GM12865 (cell line): ENCODE measurements at places on chromosomes 2 and 18.
A peak's percentile ranks its signal among the peaks of the same experiment; 100 is the strongest.

DNA sequence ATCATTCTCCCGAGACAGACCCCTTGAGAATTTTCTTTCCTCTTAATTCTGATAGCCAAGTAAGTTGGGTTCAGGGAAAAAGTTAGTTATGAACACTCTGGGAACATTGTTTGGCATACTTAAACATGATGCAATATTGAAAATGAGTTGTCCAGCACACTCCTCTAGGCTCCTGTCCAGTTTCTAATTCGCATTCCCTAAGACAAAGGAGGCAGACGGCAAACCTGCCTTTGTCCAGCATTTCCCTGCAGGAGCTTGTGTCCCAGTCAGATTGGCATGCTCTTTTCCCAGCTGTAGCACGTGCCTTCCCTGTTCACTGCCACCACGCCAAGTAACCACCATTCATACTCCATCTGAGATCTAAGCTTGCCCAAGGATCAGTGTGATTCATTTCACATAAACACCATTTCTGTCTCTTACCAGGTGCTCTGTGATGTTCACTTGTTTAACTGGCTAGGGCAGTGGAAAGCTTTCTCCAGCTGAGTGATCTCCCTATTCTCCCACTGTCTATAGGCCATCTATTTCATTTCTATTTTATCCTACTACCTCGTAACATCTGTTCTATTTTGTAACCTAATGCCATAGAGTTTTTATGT is 150.0 kb upstream of the EPB41L3 start:
- no peak for DNase-seq

- no peak for DNase-seq
Measured at GRCh38 chr2:152578573-152578972, 138.7 kb downstream of the PRPF40A start.

DNA sequence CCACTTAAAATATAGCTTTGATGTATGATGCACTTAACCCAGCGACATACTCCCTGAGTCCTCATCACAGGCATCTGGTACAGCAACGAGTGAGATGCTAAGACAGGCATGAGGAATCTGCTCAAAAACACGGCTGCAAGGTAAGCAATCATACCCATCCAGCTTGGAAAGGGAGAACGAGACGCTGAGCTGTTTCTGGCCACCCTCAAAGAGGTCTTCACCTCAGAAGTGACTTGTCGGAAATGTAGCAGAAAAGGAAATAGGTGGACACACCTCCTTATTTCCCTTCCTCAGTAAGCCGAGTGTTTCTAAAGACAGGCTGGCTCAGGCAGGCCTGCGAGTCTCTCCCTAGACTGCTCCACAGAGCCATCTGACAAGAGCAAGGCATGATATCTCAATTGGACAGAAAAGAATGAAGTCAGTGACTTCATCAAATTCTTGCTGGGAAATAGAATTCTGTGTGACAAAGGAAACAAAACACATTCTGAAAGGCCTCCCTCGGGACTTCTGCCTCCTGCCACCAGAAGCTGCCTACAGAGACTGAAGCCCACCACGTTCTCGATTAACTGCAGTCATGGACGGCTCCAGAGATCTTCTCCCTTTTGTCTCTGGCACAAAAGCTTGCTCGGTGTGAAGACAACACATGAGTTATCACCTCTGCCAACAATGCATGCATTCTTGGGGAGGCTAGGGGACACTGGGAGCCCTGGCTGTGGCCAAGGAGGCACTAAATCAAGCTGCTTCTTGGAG is 84.3 kb downstream of the UXS1 start:
- DNase-seq = no peak

DNA sequence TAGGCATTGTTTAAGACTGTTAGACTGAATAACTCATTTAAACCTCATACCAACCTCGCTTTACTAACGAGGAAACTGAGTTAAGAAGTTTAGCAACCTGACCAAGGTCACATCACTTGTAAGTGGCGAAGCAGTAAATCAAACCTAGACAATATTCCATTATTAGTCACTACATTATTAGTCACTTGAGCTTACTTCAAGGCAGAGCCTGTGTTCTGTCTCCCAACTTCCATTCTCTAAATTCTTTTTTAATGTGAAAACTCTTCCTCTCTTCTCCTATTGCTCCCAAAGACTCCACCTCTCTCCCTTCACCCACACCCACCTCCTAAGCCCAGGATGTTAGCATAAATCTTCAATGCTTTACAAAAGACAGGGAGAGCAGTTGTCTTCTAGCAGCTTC is 156.5 kb downstream of the ARL6IP6 start:
- no peak for DNase-seq

- DNase-seq = no peak
Measured at GRCh38 chr18:9829397-9829712, 56.4 kb upstream of the TXNDC2 start.

DNA sequence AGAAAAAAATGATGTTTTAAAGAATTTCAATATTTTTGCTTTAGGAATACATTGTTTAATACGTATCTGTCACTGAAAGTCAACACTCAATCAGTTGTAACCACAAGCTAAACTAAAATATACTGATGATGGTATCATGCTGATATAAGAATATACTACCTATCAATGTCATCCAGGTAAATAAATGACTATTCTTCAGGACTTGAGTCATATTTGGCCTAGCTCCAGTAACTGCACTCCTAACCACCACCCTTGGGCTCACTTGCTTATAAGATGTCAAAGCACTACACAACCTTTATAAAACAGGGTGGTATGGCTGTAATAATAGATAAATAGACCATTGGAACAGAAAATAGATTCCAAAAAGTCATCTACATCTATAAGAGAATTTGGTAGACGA is 48.8 kb downstream of the RND3 start:
- DNase-seq = no peak

GRCh38 chr2:4073026-4073569 is 369.7 kb downstream of the DCDC2C start:
- DNase-seq = no peak

GRCh38 chr18:48052842-48053241 is 122.4 kb upstream of the SMAD2 start:
- no peak for DNase-seq

GRCh38 chr18:12658426-12659138 is 675 bp upstream of the SPIRE1 start:
- peak; percentile 37 for DNase-seq

DNA sequence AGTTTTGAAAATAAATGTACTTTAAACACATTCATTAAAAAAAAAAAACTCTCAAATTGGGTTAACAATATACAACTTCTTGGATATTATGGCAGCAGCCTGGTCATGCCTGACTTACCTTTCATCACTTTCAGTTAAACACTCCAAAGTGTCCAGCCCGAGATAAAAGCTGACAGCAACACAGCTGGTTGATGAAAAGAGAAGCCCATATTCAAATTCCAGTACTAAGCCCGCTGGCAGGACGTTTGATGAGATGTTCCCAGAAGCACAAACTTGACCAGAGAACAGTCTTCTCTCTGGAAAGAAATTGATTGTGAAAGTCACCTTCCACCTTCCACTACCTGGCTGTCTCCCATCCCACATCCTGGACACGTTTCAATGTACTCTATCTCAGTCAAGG is 586.3 kb downstream of the TDRD15 start:
- DNase-seq = no peak

DNA sequence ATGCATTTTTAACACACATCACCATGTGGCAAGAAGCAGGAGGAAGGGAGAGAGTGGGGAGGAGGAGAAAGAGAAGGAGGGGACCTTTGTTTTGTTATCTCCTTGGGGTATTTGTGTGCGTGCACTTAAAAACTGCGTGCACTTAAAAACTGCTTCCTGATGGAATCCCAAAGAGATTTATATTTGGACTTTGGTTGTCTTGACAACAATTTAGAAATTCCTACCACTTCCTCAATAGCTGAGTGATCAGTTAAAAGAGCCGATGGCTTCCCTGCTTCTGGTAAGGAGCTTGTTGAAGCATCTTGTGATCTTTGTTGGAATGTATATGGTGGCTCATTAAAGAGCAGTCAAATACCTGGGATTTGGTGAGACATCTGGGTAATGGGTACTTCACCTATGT is 4.5 kb downstream of the RAB31 start:
- no peak for DNase-seq

- DNase-seq = no peak
Measured at GRCh38 chr2:238135601-238136150, 2.8 kb upstream of the KLHL30 start.

DNA sequence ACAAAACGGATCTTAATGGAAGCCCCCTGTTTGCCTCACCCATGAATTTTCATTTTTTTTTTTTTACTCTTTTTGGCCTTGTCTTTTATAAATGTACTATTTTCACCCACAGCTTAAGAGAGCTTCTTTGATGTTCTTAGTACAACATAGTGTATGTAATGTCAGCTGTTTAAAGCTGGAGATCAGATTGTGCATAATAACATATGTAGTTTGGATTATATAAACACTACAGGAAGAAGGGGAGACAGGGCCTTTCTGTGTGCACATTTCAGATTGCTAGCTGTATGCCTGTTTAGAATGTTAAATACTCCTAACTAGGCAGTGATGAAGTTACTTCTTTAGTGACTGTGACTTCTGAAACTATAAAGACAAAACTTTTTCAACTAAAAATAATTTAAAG is 2.1 kb upstream of the TANC1 start:
- DNase-seq = no peak

GRCh38 chr2:113064898-113065297 is 2.9 kb upstream of the IL1F10 start:
- no peak for DNase-seq

GRCh38 chr2:100291152-100291970 is 30.9 kb downstream of the LONRF2 start:
- peak; percentile 7 for DNase-seq

DNA sequence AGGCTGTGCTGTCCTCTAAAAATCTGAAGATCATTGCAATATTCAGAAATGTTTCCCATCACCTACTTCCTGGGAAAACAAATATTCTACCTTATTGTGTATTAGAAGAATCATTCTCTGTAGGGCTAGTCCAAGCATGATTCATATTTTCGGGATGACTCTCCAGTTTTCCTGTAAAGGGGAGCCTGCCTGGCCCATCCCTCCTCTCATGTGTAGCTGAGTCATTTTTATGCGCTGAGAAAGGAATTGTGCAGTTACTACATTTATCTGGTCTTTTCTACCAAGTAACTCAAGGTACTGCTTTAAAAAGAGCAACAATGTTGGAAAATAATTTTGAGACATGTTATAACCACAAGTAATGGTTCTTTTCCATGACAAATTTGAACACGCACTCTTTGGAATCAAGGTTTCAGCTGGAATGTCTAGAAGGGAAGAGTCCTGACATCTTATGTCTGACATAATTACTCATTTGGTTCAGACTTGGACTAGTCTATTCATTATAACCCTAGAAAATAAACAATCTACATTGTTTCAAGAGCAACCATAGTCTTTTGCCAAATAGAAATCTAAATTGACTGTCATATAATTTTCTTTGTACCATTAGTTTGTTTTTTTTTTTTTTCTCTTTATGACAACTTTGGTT is 6.6 kb downstream of the DSG3 start:
- DNase-seq = no peak

DNA sequence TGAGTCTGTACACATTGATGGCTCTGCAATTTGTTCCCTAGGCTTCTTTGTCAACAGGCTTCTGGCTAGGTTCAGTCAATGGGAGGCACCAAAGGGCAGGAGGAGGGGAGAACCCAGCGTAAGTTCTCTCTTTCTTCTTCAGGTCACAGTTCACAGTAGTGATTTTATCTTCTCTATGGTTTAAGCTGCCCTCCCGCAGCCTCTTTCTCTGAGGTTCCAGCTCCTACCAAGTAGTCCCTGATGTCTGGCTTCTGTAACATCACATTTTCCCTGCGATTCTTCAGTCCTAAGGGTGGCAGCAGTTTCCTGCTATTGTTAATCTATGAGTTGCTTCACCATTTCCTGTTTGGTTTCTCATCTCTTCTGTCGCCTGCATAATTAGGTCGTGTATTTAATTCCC is 107.4 kb downstream of the CPO start:
- DNase-seq = peak; percentile 29

GRCh38 chr2:106012591-106013347 is 181.3 kb downstream of the UXS1 start:
- DNase-seq = no peak

DNA sequence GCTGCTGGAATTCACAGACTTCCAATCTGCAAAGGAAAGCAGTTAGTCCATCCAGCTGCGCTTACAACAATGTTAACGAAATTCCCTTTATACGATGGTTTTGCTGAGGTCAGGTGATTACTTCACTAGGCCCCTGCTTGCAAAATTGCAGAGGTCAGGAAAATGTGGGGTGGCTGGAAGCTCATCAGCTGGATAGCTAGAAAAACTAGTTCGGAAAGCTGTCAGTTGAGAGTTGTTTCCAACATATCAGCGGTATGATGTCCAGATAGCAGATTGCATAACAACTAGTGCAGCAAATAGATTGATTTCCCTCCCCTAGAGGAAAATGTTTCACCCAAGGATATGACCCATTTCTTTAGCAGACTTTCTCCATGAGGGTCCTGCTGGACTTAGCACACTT is 2021.1 kb upstream of the CELF4 start:
- no peak for DNase-seq

- no peak for DNase-seq
Measured at GRCh38 chr2:101818531-101819451, 121.3 kb downstream of the MAP4K4 start.

GRCh38 chr2:20222769-20223406 is 2.0 kb downstream of the SDC1 start:
- DNase-seq = no peak

- DNase-seq = no peak
Measured at GRCh38 chr2:127463155-127463991, 45.1 kb downstream of the PROC start.

DNA sequence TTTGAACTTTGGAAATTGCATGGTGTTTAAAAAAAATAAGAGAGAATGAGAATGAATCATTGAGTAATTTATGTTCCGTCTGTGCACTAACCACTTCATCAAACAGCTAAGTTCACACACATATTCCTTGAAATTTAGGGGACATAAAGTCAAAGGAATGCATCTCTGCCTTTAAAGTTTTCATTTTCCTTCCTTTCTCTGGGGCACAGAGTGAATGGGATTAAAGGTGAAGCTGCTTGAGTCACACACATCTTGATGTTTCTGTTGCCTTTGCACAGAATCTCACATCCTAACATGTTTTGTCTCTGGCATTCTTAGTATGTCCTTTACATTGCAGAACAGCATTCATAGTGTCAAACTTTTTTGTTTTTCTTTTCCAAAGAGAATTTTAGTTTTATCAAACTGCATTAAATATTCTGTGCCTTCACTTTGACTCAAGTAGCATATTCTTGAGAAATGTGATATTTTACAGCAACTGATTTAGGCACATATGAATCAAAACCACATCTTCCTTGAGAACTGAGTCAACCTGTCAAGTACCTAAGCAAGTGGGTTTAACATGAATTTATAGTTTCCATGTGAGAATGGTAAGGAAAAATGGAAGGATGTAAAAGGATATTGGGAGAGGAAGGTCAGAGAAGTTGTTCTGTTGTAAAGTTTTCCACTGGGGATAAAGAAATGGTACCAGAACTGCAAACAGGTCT is 169.1 kb upstream of the THUMPD2 start:
- no peak for DNase-seq

DNA sequence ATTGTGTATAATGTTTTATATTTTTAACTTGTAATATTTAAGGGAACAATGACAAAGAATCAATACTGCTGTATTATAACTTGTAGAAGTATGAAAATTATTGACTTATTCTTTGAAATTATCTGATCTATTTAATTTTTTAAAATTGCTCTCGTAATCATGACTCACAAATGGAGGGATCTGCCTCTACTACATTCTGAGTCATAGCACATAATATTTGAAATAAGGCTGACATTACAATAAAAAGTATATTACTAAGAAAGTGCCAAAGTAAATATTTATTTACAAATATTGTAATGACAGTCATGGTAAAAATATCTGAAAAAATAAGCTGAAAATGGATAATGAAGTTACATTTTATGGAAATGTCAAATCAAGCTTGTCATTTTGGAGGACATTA is 1144.6 kb upstream of the CDH2 start:
- no peak for DNase-seq
